ENCODE measurements at places on chromosomes 7 and 10.

DNA sequence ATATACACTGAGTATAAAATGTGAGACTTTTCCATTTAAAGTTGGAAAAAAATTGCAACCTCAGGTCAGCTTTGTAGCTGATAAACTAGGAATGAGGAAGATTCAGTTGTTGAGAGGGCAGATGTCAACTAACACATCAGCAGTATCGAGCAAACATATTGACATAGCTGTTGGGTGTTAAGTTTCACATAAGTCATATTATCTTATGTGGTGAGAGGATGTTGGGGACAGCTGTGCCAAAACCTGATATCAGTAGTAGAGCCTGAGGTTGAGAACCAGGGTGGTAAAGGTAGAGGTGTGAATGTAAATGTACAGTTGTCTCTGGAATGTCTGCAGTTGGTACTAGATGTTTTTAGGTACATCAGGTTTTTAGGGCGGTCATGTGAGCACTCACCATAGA, 5.0 kb downstream of the ZRANB1 start:
- DNase-seq, result no peak

DNA sequence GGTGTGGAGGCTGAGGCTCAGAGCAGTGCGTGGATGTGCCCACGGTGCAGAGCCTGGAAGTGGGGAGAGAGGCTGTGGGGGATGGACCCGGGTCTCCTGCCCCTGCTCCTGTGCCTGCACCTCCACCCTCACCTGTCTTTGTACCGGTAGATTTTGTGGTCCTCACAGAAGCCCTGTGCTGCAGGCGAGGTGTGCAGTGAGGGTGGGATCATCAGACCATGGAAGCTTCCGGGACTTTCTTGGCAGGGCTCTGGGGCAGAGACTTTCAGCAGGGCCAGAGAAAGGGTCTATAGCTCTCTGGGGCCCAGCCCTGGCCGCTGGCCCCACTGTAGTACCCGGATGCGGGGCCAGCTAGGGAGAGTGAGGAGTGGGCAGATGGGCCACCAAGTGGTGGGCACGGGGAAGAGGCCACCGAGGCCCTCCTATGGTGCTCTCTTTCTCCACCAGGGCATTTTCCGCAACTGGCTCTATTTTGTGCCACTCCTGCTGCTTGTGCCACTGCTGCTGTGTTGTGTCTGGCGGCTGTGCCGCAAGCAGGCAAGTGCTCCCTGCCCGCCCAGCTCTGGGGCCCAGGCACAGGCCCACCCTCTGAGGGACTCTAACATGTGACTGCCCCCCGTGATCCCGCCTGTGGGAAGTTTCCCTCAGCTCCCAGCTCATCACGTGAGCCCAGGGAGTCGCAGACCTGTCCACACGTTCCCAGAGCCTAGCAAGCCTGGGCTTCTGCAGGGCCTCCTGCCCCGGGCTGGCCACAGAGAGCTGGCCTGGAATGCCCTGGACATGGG, 22.1 kb downstream of the ANTXRL start:
- no peak for DNase-seq

DNA sequence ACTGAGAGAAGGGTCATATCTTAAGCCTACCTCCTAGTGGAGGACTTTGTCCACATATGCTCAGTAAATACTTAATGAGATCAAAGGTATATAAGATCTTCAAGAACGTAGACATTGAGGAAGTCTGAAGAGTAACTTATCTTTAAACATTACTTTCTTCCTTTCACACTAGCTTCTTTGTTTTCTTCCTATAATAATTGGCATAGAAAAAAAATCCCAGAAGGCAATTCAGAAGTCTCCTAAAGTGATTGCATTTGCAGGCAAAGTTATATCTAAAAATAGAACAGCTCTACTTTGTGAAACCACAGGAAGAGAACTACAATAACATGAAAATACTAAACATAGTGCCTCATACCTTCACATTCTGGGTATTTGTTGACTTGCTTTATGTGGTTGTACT, 150.4 kb downstream of the PPP1R3A start:
- DNase-seq, result no peak

DNA sequence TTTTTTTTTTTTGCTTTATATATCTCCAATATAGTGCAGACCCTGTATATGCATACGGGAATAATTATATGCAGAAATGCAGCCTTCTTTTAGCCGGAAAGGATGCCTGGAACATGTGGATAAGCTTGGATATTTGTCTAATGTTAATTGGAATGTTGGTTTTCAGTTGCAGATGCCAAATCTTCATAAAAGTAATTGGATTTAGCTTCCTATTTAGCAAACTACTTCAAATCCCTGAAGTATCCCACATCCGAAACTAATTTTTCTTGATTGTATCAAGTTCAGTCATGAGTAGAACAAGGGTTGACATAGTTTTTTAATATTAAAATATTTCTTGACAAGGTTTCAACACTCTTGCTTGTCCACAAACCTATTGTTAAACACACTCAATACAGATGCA, 281.7 kb downstream of the BBS9 start:
- no peak for DNase-seq

DNA sequence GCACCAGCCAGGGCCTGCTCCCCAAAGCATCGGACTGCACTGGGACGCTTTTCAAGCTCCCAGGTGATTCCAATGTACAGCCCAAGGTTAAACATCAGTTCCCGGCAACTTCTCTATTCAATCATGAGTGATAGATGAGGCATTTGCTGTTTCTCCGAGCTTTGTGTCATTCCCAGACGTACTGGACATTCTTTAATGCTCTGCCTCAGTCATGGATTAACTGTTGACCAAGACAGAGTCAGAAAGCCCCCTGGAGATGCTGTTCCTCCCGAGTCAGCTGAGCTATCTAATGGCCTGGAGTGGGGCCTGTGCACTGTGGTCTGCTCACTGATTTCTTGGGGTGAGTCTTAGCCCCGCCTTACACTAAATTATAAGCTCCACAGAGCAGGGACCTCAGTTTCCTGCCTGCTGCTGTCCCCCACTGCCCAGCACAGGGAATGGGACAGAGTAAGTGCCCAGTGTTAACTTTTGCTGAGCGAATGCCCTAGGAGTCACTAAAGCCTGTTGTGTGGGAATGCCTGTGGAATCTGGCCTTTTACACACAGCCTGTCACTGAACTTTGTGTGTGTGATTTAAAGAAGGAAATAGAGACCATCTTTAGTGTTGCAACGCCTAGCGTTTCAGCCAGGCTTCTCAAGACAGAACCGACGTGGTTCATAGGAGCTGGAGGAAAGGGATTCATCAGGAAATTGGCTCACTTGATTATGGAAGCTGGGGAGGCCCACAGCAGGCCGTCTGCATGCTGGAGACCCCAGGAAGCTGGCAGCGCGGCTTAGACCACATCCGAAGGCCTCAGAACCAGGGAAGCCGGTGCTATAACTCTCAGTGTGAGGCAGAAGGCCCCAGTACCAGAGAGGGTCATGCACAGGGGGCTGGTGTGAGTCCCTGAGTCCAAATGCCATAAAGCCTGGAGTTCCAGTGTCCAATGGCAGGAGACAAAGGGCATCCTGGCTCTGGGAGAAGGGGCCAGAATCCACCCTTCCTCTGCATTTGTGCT, 29.3 kb upstream of the RNF32 start:
- DNase-seq, result no peak

DNA sequence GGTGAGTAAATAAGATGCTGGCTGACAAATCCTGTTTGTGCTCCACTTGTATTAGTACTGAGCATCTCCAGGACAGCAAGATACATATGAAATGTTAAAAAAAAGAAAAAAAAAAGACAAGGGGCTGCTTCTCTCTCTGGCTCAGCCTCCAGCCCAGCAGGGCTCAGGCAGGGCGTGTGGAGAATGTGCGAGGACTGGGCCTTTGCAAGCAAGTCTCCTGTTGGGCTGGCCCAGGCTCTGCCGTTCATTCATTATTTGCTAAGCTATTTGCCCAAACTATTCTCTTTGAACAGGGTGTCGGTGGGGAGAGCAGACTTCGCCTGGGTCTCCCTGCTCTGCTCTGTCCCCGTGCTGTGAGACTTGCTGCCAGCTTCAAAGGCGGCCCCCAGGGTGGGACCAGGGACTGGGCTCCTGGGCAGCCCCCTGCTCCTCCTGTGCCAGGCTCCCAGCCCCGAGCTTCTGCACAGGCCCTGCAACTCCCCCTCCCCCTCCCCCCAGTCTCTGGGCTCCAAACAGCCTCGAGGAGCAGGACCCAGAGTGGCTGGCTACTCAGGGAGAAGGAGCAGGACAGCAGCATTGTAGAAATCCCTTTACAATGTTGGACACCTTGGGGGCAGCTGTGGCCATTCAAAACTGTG, 25.6 kb upstream of the MGMT start:
- DNase-seq, result no peak

GRCh38 chr7:32525839-32526238, 30.6 kb downstream of the AVL9 start:
- DNase-seq, result no peak

- DNase-seq, result no peak
These were observed 311.4 kb downstream of the ADARB2 start for GRCh38 chr10:1425879-1426278.

- peak; percentile 11 for DNase-seq
These were observed 141.8 kb downstream of the C7orf25 start for GRCh38 chr7:42770114-42770513.

DNA sequence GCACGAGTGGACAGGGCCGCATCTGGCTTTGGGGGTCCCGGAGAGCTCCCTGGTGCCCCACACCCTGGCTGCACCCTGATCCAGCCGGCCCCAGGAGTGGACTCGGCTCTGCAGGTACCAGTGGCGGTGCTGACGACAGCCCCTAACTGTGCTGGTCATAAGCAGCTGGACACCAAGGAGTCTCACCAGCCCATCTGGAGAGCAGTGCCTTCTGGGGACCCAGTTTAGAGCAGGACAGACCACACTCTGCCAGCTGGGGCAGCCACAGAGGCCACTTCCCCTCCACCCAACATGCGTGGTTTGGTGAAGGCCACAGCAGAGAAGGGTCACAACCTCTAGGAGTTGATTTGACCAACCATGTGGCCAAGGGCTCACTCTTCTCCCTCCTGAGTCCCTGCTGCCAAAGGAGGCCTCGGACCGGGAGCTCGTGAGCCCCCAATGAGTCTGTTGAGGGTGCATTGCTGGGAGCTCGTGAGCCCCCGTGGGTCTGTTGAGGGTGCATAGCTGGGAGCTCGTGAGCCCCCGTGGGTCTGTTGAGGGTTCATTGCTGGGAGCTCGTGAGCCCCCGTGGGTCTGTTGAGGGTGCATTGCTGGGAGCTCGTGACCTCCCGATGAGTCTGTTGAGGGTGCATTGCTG, 16.0 kb upstream of the INPP5A start:
- DNase-seq, result no peak

- no peak for DNase-seq
These were observed 856.8 kb upstream of the CELF2 start for GRCh38 chr10:10160821-10161312.

GRCh38 chr10:110171032-110171431, 36.4 kb upstream of the MXI1 start:
- DNase-seq, result no peak

GRCh38 chr7:130189343-130189742, 15.9 kb downstream of the TMEM209 start:
- peak; percentile 60 for DNase-seq

GRCh38 chr7:5274441-5274840, 8.3 kb upstream of the SLC29A4 start:
- DNase-seq, result no peak

DNA sequence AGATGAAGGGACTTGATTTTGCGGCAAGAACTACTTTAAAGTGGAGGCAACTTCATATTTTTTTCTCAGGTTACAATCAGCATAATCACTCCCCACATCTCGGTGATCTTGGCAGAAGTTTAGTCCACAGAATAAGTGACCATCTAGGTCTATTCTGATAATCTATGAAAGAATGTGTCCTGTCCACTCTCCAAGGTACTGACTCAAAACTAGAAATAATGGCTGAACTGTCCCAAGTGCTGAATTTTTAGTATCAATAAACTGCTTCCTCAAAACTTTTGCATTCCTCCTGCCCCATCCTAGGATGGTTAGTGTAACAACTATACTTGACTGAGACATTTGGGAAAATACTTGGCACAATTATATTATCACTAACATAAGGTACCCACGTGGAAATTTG, 10.9 kb upstream of the CHRM2 start:
- DNase-seq, result peak; percentile 34

GRCh38 chr10:110848106-110848505, 23.6 kb upstream of the PDCD4 start:
- DNase-seq, result no peak

Measured in EL (cell line).